Stimulated activated CD8-positive, alpha-beta memory T cell treated with anti-CD3 and anti-CD28 coated beads, Interleukin-7, amount 100 ng/mL, for 1 hour (primary cell): ENCODE measurements at places on chromosomes 7 and 10.

- no peak for DNase-seq
Observed at GRCh38 chr10:97365761-97366351, 31.3 kb upstream of the FRAT2 start.

DNA sequence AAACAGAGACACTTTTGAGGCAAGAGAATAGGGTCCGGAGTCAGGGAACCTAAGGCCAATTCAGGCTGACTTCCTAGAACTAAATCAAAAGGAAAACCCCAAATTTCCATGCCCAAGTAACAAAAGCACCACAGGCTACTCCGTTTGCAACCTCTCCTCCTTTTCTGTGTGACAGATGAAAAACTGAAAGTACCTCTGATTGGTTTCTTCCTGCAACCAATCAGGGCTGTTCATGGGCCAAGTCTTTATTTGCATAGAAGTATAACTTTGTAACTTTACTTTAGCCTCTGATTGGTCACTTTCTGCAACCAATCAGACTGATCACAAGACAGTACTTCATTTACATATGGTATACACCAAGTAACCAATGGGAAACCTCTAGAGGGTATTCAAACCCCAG is 239.9 kb upstream of the KCND2 start:
- DNase-seq = no peak

DNA sequence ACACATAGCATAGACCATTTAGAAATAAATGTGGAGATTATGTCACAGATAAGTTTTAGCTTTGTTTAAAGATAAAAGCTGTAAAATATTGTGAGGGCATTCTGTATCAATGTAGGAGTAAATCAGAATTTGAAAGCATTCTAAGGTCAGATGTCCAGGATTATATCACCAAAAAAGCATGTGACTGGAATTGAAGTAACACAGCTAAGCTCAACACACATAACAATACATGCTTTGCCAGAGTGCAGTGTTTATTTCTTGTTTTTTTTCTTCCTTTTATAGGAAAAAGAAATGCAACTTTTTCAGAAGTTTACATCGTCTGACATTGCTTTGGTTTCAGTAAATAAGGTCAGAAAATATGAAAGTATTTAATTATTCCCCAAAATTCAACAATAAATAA is 183.4 kb downstream of the HTR7 start:
- no peak for DNase-seq

GRCh38 chr7:52569151-52569550 is 466.3 kb upstream of the POM121L12 start:
- no peak for DNase-seq

GRCh38 chr7:46224363-46224762 is 303.3 kb upstream of the IGFBP3 start:
- no peak for DNase-seq

DNA sequence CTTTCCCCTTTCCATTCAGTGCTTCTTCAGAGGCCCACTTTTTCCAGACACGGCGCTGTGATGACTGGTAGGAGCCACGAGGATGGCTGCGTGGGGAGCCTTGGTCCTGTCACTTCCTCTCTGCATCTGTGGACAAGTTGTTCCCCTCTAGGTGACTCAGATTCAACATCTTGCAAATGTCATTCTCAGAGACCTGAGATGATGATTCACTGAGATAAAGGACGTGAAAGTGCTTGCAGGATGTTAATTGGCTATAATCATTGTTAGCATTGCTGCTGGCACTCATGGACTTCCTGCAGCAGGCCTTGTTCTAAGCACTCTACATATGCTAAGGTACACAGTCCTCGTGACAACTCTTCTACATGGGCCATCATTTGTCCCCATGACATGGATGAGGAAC is 489.8 kb upstream of the ZMIZ1 start:
- no peak for DNase-seq

- DNase-seq = no peak
Observed at GRCh38 chr7:157496416-157497275, 159.8 kb downstream of the DNAJB6 start.

- peak; percentile 35 for DNase-seq
Observed at GRCh38 chr7:25565949-25566348, 337.7 kb upstream of the NPVF start.

DNA sequence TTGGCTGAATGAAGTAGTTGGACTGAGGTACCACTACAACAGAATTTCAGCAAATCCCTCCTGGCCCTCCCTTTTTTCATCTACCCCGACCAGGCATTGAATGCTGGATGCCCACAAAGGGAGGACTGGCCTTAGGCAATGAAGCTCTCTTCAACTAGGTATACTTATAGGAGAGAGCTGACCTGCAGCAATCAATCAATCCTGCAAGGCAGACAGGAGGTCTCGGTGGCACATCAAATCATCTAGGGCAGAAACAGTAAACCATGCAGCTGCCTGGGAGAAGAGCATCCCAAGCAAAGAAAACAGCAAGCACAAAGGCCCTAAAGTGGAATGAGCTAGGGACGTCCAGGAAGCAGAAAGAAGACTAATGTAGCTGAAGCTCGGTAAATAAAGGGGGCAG is 2.4 kb upstream of the ABRAXAS2 start:
- no peak for DNase-seq

- no peak for DNase-seq
Observed at GRCh38 chr7:94710256-94710655, 54.3 kb upstream of the SGCE start.

DNA sequence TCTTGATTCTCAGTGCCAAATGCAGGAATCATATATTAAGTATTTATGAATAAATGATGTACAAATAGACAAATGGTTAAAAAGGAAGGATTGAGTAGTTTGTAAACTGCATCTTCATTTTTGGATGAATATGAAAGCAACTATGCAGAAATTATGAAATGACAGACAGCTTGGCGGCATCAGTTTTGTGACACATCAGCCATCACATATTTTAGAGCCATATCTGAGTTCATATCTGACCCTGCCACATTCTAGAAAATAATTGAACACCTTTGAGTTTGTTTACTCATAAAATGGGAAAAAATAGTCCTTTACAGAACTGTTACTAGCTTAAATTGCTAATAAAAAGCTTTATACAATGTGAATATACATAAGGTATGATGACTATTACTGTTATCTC is 448.2 kb downstream of the KIF20B start:
- no peak for DNase-seq

- DNase-seq = no peak
Observed at GRCh38 chr10:69327463-69328379, 49.4 kb downstream of the HK1 start.

- no peak for DNase-seq
Observed at GRCh38 chr7:85405016-85405902, 218.4 kb upstream of the SEMA3D start.

GRCh38 chr10:35896001-35896400 is 253.9 kb upstream of the FZD8 start:
- DNase-seq = no peak

GRCh38 chr10:102519246-102519825 is 15.6 kb downstream of the SUFU start:
- DNase-seq = no peak

DNA sequence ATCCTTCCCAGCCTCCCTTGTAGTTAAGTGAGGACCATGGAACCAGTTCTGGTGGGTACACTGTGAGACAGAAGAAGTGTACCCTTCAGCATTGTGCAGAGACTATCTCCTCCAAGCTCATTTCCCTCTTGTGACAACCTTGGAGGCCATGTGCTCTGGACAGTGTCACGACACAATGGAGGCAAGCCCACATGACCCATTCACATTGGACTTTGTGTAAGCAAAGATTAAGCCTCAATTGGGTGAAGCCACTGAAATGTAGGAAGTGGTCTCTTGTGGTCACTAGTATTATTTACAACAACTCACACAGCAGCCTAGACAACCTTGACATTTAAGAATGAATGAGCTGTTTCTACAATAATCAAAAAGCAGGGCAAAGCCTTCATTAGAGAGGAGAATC is 124.2 kb downstream of the INHBA start:
- DNase-seq = no peak

- DNase-seq = no peak
Observed at GRCh38 chr7:75995052-75995471, 667 bp upstream of the TMEM120A start.

DNA sequence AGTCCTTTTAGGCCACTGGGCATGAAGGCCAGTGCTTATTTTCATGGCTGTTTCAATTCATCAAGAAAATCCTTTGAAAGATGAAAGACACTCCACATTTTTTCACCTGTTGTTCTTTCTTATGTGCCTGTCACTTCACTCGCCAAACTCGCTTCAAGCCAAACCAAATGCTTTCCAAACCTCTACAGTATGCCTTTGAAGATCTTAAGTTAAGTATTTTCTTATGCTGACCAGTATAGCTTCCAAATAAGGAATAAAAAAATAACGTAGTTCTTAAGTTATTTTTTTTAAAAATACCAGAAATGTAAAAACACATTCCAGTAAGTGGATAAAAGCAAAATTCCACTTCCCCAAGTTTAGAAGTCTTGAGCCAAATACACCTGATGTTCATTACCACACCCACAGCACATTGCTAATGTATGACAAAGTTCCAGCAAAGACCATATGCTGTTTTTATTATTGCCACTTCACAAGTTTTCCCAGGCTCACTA is 186.1 kb downstream of the MTERF1 start:
- DNase-seq = no peak

GRCh38 chr10:48797830-48798229 is 113.2 kb downstream of the WDFY4 start:
- no peak for DNase-seq
